Bronchial epithelial cell (primary cell): ENCODE measurements at places on chromosomes 13 and 19.

GRCh38 chr19:49331616-49332055, 3.6 kb upstream of the CD37 start:
- peak; percentile 61 for DNase-seq

GRCh38 chr13:106480351-106480910, 55.0 kb downstream of the EFNB2 start:
- DNase-seq, result no peak

GRCh38 chr19:29105629-29106292, 107.2 kb downstream of the UQCRFS1 start:
- no peak for DNase-seq

DNA sequence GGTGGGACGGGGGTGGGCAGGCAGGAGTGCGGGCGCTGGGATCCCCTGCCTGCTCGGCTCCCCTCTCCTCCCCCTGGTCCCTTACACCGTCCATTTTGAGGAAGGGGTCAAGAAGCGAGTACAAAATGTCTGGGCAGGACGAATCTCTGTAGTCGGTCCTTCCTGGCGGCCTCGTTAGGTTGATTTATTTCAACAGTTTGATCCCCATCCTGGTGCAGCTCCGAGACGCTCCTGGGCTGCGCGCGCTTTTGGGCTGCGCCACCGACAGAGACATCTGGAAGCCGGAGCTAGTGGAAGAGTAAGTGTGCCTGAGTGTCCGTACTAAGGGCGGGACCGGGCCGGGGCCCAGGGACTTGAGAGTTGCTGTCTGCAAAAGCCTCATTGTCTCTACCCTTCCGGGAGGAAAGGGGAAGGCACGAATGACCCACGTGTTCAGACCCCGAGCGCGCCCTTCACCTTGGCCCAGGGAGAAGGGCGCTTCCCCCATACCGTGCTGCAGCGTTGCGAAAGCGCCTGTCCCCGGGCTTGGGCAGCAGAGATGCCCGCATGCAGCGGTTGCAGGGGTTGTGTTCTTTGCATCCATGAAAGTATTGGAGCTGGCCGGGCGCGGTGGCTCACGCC, 1.8 kb downstream of the ZNF114 start:
- no peak for DNase-seq

DNA sequence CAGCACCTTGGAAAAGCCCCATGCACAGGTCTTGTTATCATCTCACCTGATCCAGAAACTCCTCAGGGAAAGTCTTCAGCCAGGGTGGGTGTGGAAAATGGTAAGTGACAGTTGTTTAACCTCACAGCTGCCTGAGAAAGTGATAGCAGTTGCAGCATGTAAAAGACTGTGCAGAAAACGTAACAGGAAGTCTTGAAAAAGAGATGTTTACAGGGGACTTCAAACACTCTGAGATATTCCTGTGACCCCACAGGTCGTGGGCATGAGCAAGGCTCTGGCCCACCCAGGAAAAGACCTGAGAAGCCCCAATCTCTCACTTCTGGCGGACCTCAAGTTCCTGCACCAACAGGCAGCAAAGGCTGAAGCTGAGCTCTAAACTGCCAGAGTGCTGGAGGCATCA, 826.9 kb downstream of the UQCRFS1 start:
- DNase-seq, result no peak

- no peak for DNase-seq
Measured at GRCh38 chr13:43472980-43473379, 313.8 kb downstream of the ENOX1 start.

- DNase-seq, result no peak
Measured at GRCh38 chr19:58218899-58219298, 9.8 kb upstream of the ZNF544 start.

GRCh38 chr19:10550336-10550735, 6.6 kb downstream of the ATG4D start:
- no peak for DNase-seq

DNA sequence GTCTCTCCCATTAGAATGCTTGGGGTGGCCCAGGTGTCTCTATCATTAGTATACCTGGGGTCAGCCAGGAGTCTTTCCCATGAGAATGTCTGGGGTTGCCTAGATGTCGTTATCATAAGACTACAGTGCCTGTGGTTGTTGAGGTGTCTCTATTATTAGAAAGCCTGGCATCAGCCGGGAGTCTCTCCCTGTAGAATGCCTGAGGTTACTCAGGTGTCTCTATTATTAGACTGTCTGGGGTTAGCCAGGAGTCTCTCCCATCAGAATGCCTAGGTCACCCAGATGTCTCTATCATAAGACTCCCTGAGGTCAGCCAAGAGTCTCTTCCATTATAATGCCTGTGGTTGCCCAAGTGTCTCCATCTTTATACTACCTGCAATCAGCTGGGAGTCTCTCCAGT, 1541.1 kb downstream of the UQCRFS1 start:
- no peak for DNase-seq

DNA sequence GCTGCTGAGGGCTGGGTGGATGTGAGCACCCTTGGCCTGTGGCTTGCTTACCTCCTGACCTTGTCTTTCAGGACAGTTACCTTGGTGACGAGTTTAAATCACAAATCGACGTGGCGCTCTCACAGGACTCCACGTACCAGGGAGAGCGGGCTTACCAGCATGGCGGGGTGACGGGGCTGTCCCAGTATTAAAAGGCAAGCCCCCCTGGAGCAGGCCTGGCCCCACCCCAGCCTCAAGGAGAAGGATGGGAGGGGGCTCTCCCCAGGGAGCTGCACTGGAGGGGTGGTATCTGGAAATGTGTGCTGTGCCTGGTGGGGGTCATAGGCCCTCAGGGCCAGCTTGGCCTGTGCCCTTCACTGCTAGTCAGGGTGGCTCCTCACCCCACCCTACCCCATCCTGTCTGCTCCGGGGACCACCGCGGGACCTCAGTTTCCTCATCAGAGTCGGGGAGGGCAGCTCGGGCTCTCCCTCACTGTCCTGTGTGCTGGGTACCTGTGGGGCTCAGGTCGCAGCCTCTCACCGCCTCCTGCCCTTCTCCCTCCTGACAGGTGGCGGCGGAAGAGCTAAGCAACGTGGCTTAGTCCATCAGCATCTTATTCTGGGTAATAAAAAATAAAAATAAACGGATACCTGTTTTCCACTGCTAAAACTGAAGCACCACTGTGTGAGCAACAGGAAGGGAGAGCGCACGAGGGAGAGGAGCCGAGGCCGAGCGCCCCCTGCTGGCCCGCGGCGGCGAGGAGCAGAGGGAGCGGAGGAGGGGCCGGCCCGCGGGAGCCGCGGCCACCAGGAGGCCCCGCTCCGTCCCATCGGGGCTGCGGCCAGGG, 29.8 kb downstream of the CERS1 start:
- DNase-seq, result peak; percentile 27

DNA sequence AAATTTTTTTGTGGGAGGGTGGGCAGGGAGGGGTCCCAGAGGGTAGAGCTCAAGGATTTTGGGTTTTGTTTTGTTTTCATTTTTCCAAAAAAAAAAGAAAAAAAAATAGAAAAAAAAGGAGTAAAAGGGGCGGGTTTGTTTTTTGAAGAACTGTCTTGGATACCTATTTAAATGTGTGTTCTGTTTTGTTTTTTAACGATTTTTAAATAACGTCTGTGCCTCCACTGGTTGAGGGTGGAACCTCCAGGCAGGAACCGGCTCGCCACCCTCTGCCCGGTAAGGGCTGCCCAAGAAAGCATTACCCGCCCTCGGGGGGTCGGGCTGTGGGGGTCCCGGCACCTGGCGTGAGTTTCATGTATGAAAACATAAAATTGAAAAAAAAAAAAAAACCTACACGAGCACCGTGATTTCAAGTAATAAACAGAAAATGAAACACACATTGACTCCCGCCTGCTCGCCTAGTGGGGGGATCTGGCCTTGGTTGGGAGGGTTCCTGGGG, 10.4 kb downstream of the MIDN start:
- peak; percentile 29 for DNase-seq
